GM23248 (cell line): ENCODE measurements at places on chromosomes 4 and X. TPM values are rescaled to one million over a fixed set of nuclear protein-coding genes. Genes with fewer than 3 reads are reported as not detected.

GRCh38 chr4:15936495-15936894 is 2.0 kb downstream of the FGFBP1 start:
- no peak for DNase-seq

GRCh38 chrX:24204331-24204730 is 54.8 kb downstream of the ZFX start:
- peak; percentile 72 for DNase-seq

DNA sequence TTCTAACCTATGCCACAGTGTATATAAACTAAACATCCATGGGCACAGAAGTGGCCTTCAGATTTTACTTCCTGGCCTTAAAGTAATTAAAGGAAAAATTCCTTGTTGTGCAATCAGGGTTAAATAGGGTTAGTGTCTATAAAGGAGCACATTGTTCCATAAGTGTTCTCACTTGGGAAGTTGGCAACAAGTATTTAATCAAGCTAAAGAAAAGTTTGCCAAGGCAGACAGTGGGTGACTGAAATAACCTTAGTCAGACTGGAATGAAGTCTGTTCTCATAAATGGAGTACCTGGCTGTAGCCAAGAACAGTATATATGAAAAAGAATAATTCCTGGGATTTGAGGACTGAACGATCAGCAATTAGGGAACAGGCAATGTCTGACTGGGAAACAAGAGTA is 213.6 kb downstream of the HTR2C start:
- DNase-seq: no peak

DNA sequence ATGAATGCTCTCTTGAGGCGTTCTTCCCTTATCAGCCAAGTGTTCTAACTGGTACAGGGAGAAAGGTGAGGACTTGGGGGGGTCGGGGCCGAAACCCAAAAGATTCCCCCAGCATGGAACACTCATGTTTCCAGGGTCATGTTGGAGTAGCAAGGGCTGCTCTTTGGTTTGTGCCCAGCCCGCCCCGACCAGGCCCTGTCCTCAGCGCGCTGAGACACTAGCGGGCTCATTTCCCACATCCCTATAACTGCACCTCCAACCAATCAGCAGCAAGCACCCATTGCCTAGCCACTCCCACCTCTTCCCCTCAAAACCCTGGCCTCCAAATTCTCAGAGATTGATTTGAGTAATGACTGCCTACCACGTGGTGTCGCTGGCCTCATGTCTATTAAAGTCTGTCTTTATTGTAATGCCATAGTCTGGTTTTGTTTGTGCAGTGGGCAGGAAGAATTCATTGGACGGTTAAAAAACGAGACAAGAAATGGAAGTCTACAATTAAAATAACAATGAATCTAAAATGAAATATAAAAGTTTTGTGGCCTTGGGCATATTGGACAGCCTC is 1928.4 kb downstream of the STIM2 start:
- peak; percentile 3 for DNase-seq

- DNase-seq: no peak
These were observed 36.7 kb downstream of the ANTXR2 start for GRCh38 chr4:80036306-80036705.

DNA sequence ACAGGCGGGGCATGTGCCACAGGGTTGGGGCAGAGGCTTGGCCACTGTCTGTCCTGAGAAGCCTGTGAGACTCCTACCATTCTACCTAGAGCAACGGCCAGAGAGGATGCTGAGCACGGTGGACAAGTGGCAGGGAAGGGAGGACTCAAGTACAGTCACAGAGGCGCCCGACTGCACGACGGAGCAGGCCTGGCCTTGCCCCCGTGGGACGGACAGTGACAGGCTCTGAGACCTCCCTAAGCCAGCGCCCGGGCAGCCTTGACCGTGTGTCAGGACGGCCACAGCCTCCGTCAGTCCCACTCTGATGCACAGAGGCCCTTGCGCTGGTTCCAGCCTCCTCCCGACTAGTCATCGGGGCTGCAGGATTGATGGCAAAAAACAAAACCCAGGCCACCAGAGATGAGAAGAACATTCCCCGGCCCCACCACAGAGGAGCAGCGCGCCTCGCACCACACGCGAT is 36.7 kb upstream of the MXD4 start:
- DNase-seq: peak; percentile 40

The TLR3 gene
- 0.66 and 0.68 TPM in 2 replicates for polyA plus RNA-seq

The PRR32 gene
- not detected in 2 replicates for polyA plus RNA-seq
